ENCODE measurements at places on chromosomes 2 and 18.

DNA sequence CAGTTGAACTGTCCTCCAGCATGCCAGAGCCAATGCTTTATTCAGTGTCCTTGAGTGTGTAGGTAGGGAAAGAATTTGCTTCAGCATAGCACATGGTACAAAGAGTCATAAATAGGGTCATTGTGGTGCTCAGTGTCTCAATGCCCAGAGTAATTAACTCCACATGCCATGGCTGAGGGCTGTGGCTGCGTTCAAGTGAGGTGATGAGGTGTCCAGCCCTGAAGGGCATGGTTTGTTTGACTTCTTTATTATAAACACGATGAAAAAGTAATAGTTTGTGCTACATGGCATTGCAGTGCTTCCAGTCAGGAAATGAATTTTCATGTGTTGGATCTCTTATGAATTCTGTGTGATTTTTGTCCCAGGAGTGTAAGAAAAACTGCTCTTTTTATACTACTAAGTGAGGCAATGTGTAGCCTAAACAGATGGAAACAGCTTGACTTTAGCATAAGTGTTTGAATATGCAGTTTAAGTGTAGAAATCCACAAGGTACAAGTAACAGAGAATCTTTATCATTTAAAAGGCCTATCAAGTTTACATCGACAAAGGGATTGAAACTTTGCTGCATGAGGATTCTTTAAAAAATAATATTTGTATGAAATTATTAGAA, 507.9 kb upstream of the CDH2 start:
- DNase-seq = no peak

GRCh38 chr2:88253375-88253774, 83.2 kb downstream of the THNSL2 start:
- no peak for DNase-seq

GRCh38 chr18:27419646-27420045, 234.5 kb upstream of the CHST9 start:
- no peak for DNase-seq

DNA sequence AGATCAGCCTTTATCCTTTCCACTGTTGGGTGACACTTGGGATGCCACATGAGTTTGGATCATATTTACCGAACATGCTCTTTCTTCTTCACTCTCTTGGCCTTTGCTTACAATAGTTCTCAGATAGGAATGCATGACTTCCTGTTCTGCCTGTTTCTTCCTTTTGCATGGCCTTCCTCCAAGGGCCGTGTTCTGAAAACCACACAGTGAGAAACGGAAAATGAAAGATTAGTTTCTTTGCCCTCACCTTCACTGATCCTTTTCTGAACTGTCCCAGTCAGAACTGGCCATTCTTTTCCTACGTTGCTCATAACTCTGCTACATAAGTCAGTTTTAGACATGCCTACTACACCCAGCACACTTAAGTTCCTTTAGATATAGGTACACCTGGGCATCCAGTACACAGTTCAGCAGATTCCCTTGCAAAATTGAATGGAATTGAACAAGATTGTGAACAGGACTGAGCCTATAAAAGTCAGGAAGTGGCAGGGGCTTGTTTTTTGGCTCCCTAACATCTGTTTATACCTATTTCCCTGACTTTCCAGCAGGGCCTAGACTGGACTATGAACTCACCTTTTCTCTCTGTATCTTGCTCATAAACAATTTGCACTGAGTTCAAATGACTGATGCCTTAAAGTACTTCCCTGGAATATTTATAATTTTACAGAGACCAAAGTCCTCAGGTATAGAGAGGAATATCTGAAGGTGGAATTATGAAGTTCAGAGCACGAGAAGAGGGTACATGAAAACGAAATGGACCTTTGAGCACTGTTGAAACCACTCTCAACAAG, 186.4 kb upstream of the ST6GAL2 start:
- DNase-seq = no peak

GRCh38 chr18:52826994-52827393, 487.0 kb downstream of the DCC start:
- no peak for DNase-seq

DNA sequence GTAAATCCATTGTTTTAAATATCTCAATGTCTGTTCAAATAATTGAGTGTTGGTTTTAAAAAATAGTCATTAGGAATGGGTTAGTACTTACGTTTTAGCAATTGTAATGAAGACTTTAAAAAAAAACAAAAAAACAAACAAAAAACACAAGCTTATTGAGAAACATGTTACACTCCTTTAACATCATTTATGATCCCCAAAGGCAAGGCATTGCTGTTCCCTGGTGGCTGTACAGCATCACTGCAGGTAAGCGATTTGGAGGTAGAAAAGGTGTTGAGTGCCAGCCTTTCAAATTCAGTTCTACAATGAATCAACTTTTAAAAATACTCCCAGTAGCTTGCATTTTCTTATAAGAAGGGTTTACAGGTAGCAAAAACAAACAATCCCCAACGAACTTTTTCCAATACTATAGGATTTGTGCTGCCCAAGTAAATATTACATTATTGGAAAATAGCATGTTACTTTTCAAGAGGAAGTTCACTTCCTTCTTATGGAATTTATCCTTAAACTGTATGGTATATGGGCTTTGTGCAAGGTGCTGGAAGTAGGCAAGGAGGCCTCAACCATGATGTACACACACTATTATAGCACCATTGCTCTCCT, 27.5 kb downstream of the CNRIP1 start:
- DNase-seq = no peak
